ENCODE measurements at places on chromosomes 13 and 19. TPM values are rescaled to one million over a fixed set of nuclear protein-coding genes. Genes with fewer than 3 reads are reported as not detected.
A peak's percentile ranks its signal among the peaks of the same experiment; 100 is the strongest.

GRCh38 chr13:59843040-59843439, 320.7 kb downstream of the DIAPH3 start:
- DNase-seq: no peak

GRCh38 chr13:63438951-63439350, 2023.3 kb upstream of the PCDH20 start:
- no peak for DNase-seq

DNA sequence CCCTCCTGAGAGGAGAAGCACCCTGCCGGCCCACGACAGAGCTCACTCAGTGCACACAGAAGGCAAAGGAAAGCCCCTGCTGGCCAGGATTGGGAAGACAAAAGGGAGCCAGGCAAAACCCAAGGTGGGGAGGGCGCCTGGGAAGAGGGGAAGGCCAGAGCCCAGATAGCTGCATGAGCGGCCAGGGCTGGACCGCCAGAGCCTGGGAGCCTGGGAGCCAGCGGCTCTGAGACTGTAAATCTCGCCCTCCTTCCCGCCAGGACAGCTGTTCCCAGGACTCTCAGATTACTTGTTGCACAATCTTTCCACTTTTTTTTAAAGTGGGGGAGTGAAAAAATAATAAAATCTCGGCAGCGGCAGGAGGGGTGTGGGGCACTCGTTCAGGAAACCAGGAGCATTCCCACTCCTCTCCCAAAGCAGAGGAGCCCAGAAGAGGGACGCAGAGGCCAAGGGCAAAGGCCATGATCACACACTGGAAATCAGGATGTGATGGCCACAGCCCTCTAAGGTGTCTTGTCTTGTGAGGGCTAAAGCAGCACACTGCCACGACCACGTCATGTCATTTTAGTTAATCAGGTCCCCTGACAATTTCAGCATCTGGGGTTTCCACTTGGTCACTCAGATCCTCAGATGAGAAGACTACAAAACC, 19.6 kb upstream of the EPHX3 start:
- peak; percentile 95 for DNase-seq

- DNase-seq: no peak
These were observed 2.9 kb upstream of the TCF3 start for GRCh38 chr19:1655131-1655981.

DNA sequence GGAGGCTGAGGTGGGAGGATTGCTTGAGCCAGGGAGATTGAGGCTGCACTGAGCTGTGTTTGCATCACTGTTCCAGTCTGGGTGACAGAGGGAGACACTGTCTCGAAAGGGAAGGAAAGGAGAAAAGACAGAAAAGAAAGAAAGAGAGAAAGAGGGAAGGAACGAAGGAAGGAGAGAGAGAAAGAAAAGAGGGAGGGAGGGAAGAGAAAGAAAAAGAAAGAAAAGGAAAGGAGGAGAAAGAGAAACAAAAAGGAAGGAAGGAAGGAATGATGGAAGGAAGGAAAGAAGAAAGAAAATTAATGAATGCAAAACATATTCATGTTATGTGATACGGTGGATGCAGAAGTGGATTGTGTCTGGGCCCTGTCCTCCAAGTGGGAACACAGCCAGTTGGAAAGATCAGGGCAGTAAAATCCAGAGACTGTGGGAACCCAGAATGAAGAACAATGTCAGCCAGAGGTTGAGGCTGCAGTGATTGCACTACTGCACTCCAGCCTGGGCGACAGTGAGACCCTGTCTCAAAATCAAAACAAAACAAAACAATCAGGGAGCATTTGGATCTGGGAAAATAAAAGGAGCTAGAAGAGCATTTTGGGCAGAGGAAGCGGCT, 6.2 kb downstream of the PHLDB3 start:
- DNase-seq: no peak

DNA sequence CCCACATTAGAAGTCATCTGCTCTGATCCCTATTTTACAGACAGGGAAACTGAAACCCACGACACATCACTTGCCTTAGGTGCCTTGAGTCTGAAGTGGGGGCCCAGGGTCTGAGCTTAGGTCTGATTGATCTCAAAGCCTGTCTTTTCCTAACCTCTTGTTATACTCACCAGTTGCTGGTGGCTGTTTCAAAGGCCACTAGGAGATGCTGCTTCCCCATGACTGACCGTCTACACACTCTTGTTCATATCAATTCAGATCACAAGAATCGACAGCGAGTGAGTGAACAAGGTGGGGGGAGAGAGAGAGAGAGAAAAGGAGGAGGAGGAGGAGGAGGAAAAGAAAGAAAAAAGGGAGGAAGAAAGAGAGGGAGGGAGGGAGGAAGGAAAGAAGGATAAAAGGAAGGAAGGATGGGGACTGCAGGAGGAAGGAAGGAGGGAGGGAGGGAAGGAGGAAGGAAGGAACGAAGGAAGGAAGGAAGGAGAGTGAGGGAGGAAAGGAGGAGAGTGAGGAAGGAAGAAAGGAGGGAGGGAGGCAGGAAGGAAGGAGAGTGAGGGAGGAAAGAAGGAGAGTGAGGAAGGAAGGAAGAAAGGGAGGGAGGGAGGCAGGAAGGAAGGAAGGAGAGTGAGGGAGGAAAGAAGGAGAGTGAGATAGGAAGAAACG, 3.3 kb downstream of the OR10H1 start:
- no peak for DNase-seq

DNA sequence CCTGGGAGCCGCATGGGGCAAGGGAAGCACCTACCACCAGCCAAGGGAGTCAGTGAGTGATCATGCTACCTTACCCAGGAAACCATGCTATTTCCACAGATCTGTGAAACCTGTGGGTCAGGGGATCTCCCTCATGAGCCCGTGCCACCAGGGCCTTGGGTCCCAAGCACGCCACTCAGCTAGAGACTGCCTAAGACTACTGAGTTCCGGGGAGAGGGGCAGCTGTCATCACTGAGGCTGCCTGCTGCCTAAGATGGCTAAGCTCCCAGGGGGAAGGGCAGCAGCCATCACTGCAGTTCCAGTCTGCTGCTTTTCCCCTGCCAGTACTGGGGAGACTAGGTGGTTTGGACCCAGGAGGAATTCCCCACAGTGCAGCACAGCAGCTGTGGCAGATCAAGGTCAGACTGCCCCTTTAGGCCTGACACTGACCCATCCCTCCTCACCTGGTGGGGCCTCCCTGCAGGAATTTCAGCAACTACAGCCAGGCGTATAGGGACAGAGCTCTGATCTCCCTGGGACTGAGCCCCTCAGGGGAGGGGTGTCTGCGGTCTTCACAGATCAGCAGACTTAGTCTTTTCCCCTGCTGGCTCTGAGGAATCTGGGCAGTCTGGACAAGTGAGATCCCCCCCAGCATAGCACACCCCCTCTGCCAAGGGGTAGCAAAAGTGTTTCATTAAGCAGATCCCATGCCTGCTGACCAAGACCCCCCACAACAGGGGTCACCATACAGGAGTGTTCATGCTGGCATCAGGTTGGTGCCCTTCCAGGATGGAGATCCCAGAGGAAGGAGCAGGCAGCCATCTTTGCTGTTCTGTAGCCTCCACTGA, 26.9 kb downstream of the VSTM2B start:
- no peak for DNase-seq

GRCh38 chr13:45949161-45949560, 97.6 kb upstream of the SIAH3 start:
- no peak for DNase-seq

GRCh38 chr19:1262623-1263123, 6.5 kb upstream of the CIRBP start:
- no peak for DNase-seq

DNA sequence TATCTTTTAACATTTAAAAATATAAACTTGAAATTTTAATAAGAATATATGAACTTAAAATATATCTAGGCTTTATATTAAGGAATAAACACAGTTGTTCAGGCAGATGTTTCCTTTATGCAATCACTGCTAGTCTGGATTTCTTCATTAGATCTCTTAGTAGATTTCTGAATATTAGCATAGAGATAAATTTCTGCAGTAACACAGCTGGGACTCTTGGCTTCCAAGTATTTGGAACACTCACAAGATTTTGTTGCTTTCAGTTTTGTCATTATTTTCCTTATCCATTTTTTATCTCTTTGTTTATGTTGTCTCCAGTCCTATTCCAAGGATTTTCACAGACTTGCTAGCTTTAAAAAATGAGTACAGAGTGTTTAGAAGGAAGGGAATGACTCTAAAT, 857.1 kb downstream of the GPC5 start:
- no peak for DNase-seq

Gene RPS15
- 2,711 TPM for total RNA-seq

DNA sequence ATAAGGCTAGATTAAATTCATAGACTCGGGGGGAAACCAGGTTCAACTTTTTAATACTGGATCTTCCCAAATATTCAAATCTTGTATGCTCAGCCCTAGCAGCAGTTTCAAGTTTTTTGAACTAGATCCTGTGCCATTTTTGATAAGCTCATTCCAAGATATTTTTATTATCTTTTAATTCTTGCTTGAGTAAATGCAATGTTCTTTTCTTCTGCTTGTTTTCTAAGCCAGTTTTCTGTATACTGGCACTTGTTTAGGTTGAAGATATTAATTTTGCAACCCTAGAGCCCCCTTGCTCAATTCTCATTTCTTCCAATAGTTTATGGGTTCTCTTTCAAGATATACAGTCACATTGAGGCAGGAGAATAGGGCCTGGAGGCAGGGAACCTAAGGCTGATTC, 13.1 kb upstream of the PNMA8C start:
- no peak for DNase-seq

Gene SERPINE3
- not detected for total RNA-seq

GRCh38 chr13:43848001-43848649, 31.4 kb downstream of the CCDC122 start:
- no peak for DNase-seq

DNA sequence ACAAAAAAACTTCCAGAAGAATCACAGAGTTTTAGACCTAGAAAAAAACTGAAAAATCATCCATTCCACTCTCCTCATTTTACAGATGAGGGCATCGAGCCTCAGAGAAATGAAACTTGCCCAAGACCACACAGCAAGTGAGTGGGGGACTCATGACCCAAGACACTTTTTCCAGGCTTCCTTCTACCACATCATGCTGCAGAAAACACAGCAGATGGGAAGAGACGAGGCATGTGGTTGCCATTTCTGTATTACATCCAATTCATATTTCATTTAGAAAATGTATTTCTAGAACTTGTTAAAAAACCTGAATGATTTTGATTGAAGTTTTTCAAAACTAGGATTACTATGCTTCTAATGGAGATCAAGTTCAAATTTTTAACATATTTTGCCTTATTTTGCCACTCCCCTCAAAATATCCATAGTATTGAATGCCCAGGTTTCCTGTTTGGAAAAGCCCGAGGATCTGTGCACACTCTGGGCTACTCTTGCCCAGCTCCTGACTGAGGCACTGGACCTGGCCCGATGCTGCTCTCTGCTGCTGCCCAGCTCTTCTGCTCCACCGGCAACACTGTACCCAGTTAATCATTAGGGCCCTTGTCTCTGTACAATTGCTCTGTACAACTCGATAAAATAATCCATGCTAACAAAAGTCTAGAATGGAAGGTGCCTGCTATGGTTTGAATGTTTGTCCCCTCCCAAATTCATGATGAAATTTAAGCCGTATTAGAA, 157.4 kb downstream of the EFNB2 start:
- no peak for DNase-seq

DNA sequence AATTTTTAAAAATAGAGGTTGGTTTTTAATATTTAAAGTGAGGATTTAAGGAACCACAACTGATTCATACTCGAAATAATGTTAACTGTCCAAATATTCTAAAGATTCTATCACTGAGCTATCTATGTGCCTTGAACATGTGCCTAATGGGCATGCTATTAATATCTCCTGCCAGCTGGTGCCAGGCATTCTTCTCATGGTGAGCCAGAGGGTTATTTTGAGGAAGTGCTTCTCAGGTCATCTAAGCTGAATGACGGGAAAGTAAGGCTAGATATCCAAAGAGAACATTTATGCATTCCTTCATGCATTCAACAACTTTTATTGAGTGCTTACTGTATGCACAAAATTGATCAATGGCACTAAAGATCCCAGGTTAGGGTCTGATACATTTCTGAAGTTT, 138.2 kb downstream of the PIBF1 start:
- peak; percentile 83 for DNase-seq

DNA sequence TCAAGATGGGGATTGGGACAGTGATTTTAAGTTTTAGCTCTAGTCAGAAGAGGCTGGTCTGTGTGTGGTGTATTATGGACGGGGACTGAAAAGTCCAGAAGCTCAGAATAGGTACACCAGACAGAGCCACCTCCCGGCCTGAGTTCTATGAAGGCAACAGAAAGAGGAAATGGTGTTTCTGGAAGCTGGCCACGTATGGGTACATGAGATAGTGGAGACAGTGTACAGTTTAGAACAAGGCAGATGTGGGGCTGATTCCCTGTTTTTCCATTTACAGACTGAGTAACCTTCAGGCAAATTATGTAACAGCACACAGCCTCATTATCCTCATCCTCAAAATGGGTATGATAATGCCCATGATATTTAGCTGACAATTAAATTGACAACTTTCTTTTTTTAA, 1.3 kb downstream of the ZNF175 start:
- no peak for DNase-seq

Gene TLE6
- not detected for total RNA-seq

Gene USPL1
- 15.2 TPM for total RNA-seq

Gene ALDH16A1
- 10.7 TPM for total RNA-seq

- peak; percentile 95 for DNase-seq
These were observed 1.2 kb downstream of the SELENOW start for GRCh38 chr19:47779524-47780214.

Gene ZNF723
- total RNA-seq: not detected

- DNase-seq: no peak
These were observed 3.8 kb downstream of the CD22 start for GRCh38 chr19:35332817-35333216.

Gene RNF225
- not detected for total RNA-seq

GRCh38 chr19:6779206-6779605, 6.7 kb downstream of the VAV1 start:
- no peak for DNase-seq

Gene SLC1A6
- total RNA-seq: not detected

- no peak for DNase-seq
These were observed 1.7 kb downstream of the COMP start for GRCh38 chr19:18789422-18789869.
